ENCODE measurements at places on chromosomes 4 and X. TPM values are rescaled to one million over a fixed set of nuclear protein-coding genes. Genes with fewer than 3 reads are reported as not detected.
A peak's percentile ranks its signal among the peaks of the same experiment; 100 is the strongest.

DNA sequence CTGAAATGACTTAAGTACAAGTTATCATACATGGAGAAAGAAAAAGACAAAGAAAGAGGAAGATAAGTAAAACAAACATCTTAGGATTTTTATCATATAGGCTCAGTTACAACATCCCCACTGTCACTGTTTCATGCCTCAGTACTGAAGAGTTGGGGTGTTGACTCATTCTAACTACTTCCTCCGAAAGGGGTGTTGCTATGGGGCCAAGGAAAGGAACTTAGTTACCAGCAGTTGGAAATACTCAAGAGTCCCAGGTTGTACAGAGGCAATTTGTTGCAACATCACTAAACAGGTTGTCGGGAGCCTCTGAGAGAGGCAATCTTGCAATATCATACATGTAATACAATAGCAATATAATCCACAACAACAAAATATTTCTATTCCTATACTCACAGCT is 1264.7 kb downstream of the PCDH7 start:
- H3K27me3 ChIP-seq = no peaks in the 10 kb centered on the region

XPNPEP2 gene
- 2.0 TPM for total RNA-seq

- peaks cover 19% of the 10 kb centered on the region for H3K27me3 ChIP-seq
- peak; percentile 42 for DNase-seq
- H3K27ac ChIP-seq = no peak overlapping the region
- H3K36me3 ChIP-seq = no peaks in the 10 kb centered on the region
- peak overlapping the region; percentile 26 for H3K4me3 ChIP-seq
- H3K4me1 ChIP-seq = peaks cover 21% of the 10 kb centered on the region
Measured at GRCh38 chr4:47836641-47837093, 1.2 kb downstream of the CORIN start.

GRCh38 chr4:4284827-4285618 is 4.9 kb downstream of the LYAR start:
- H3K27me3 ChIP-seq = no peaks in the 10 kb centered on the region
- peaks cover 40% of the 10 kb centered on the region for H3K4me1 ChIP-seq
- H3K27ac ChIP-seq = peak overlapping the region; percentile 66
- no peaks in the 10 kb centered on the region for H3K36me3 ChIP-seq
- no peak overlapping the region for H3K4me3 ChIP-seq

PAGE2B gene
- not detected for total RNA-seq

GRCh38 chr4:89511776-89512175 is 204.2 kb upstream of the GPRIN3 start:
- H3K27me3 ChIP-seq = no peaks in the 10 kb centered on the region
- no peak overlapping the region for H3K4me3 ChIP-seq
- H3K4me1 ChIP-seq = no peaks in the 10 kb centered on the region
- no peak overlapping the region for H3K27ac ChIP-seq
- H3K36me3 ChIP-seq = no peaks in the 10 kb centered on the region

- H3K27me3 ChIP-seq = no peaks in the 10 kb centered on the region
- DNase-seq = no peak
- H3K4me1 ChIP-seq = no peaks in the 10 kb centered on the region
- no peak overlapping the region for H3K4me3 ChIP-seq
- no peak overlapping the region for H3K27ac ChIP-seq
Measured at GRCh38 chr4:70925899-70926635, 23.9 kb downstream of the MOB1B start.

PHOX2B gene
- total RNA-seq = not detected

OPRPN gene
- total RNA-seq = not detected

All from gastrocnemius medialis (tissue), 4 donors.